ENCODE measurements at places on chromosomes 11 and 22.

DNA sequence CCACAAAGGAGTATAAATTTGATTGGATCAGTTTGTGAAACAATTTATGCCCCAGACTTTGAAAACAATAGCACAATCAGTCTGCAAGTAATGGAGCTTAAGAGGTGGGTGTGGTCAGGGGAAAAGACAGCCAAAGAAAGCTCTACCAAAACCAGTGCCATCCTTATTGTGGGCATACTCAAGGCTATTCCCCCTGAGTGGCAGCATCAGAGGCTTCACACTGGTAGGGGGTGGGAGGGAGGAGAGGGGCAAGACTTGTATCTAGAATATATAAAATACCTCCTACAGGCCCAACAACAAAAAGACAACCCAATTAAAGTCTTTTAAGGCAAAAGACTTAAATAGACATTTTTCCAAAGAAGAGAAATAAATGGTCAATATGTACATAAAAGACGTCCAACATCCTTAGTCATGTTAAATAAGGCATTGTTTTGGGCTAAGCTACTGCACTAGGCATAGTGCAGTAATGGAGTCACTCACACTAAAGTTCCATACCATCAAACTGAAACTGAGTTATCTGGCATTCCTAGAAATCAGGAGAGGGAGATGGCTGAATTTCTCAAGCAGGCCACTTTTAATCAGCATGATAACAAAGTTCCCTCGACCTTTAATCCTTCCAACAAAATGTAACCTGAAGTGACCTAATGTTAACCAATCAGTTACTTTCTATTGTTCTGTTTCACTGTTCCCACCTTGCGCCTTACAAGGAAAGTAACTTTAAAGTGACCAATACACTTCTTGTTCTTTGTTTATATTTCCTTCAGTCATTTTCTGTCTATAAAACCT, 24.8 kb downstream of the NARS2 start:
- no peak for DNase-seq
- H3K4me1 ChIP-seq: no peaks in the 10 kb centered on the region
- no peak overlapping the region for H3K4me3 ChIP-seq
- no peak overlapping the region for H3K27ac ChIP-seq
- no peaks in the 10 kb centered on the region for H3K36me3 ChIP-seq

GRCh38 chr11:117426941-117427340, 99.3 kb downstream of the CEP164 start:
- no peak overlapping the region for H3K4me3 ChIP-seq
- H3K4me1 ChIP-seq: no peaks in the 10 kb centered on the region
- H3K36me3 ChIP-seq: no peaks in the 10 kb centered on the region
- no peak for DNase-seq
- H3K27me3 ChIP-seq: no peaks in the 10 kb centered on the region

- H3K4me3 ChIP-seq: peak within 1 kb of the TSS; percentile 64
- no peaks in the 10 kb centered on the region for H3K36me3 ChIP-seq
- no peaks in the 10 kb centered on the region for H3K4me1 ChIP-seq
- DNase-seq: peak; percentile 34
- no peaks in the 10 kb centered on the region for H3K27me3 ChIP-seq
These were observed at the start of gene OSBP2 for GRCh38 chr22:30694640-30695350. Gene OSBP2, plus strand, starts transcription at chr22:30694874. Its CDS starts 36 bp downstream, at chr22:30694910.

DNA sequence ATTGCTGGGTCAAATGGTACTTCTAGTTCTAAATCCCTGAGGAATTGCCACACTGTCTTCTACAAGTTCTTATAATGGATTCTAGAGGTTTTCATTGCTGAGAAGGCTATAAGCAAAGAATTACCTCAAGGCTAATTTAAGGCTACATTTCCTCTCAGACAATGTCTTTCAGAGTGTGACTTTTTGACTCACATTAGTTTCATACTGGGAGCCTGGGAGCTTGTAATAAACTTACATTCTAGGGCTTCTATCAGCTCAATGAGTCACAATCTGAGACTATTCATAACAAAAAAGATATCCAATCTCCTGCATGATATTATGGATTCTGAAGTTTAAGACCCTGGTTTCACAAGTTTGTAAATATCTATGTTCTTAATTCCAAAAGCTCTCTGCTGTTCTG, 408.7 kb downstream of the LRRC4C start:
- no peaks in the 10 kb centered on the region for H3K36me3 ChIP-seq
- no peaks in the 10 kb centered on the region for H3K27me3 ChIP-seq
- no peaks in the 10 kb centered on the region for H3K4me1 ChIP-seq

GRCh38 chr11:64745189-64745520, 1.2 kb upstream of the RASGRP2 start:
- peaks cover 43% of the 10 kb centered on the region for H3K27me3 ChIP-seq
- H3K27ac ChIP-seq: peak overlapping the region; percentile 86
- no peaks in the 10 kb centered on the region for H3K36me3 ChIP-seq
- H3K4me3 ChIP-seq: peak overlapping the region; percentile 36
